ENCODE measurements at places on chromosomes 6 and 20. TPM values are rescaled to one million over a fixed set of nuclear protein-coding genes. Genes with fewer than 3 reads are reported as not detected.
A peak's percentile ranks its signal among the peaks of the same experiment; 100 is the strongest.

DNA sequence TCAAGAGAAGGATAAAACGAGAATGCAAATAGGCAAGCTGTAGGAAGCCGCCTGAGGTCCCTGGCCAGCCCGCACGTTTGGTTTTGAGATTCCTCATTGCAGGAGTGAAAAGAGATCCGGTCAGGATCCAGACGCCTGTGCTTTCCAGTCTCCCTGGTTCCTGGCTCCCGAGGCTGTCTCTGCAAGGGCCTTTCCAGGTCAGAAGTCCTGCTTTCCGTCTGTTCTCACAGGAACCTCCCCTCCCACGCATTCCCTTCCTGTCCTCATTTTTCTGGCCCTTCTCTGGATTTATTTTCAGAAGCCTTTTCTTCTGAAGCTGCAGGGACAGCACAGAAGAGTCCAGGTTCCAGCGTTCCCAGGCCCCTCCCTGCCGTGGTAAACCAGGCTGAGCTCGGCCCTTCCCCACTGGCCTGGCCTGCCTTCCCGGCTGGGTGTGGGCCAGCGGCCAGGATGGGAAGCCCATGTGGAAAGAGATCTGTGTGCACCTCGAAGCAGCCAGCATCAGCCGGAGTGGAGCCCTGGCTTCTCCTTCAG, 54.0 kb downstream of the TMEM242 start:
- DNase-seq, result no peak

RALGAPA2 gene
- 19.6 TPM for total RNA-seq

MAS1 gene
- not detected for total RNA-seq

ZC3H12D gene
- 96.7 TPM for total RNA-seq

- no peak for DNase-seq
These were observed 46.3 kb downstream of the FAM83B start for GRCh38 chr6:54892831-54893230.

- no peak for DNase-seq
These were observed 60.0 kb upstream of the MTRF1L start for GRCh38 chr6:153062516-153062915.

BPIFA1 gene
- total RNA-seq, result not detected

DNA sequence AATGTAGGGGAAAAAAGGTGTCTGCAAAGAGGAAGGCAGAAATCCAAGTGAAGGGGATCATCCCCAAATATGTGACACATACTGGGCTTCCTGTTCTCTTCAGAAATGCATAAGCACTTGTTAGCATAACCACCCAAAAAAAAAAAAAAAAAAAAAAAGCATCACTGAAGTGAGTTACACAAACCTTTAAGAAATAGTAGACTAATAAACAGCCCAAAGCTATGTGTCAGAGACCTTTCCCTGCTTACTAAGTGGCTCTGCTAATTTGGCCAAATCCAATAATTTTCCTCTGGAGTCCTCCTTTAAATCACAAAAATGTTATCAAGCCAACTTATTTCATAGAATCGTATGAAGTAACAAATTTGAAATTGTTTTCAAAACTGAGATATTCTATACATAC, 7.5 kb upstream of the DST start:
- DNase-seq, result no peak

DNA sequence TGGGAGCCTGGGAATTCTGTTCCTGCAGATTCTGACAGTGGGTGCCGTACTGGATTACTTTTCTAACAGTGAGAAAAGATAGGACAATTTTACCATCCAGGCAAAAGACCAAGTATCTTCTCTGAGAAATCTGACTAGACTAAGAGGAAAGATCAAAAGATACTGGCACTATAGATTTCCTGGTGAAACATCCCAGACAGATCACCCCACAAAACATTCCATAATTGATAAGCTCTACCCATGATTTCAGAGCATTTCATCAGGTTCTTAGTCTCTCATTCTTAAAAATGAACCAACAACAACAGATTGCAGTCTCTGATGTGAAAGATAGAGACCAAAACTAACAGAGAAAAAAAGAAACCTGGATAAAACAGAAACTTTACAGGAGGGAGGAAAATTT, 13.6 kb upstream of the UBR2 start:
- DNase-seq, result no peak

LAMA4 gene
- total RNA-seq, result not detected

DNA sequence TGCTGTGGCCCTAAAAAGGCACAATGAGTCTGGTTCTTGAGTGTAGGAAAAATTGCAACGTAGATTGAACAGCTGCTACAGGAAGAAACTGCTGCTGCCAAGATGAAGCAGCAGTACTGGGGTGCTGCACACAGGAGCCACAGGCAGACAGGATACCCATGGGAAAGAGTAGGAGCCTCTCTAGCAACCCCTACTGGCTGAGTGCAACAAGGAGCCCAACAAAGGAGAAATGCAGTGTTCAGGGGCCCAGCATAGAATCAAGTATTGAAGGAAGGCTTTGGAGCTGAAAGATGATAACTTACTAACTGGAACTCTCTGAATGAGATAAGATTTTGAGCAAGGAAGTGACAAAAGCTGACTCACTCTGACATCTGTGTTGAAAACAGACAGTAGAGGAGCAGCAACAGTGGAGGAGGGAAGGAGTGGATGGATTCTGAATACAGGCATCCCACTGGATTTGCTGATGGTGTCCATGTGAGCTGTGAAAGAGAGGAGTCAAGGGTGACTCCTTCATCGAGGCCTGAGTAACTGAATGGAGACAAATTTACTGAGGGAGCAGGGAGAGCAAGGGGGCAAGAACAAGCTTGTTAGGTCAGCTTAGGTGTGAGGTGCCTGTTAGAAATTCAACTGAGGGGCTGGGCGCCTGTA, 534.7 kb upstream of the JARID2 start:
- DNase-seq, result peak; percentile 56

DNA sequence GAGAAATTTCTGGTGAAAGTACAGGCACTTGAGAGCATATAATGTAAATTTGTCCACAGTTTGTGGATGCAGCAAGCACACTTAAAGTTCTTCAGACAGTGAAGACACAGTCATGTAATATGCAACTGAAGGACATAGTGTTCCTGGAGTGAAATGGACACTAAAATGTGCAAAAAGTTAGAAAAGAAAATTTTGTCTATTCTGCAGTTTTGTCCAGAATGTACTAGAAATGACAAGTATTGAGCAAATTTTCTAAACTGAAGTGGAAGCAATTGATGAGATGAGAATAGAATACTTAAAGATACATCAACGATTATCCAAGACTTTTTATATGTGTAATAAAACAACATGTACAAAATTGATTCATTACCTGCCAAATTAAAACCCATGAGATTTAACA, 647.0 kb upstream of the IMPG1 start:
- DNase-seq, result no peak

GRCh38 chr6:152022303-152022702, 214.8 kb downstream of the ESR1 start:
- DNase-seq, result no peak

PTPRT gene
- total RNA-seq, result not detected

GRCh38 chr6:13848522-13849150, 34.3 kb upstream of the MCUR1 start:
- no peak for DNase-seq

DNA sequence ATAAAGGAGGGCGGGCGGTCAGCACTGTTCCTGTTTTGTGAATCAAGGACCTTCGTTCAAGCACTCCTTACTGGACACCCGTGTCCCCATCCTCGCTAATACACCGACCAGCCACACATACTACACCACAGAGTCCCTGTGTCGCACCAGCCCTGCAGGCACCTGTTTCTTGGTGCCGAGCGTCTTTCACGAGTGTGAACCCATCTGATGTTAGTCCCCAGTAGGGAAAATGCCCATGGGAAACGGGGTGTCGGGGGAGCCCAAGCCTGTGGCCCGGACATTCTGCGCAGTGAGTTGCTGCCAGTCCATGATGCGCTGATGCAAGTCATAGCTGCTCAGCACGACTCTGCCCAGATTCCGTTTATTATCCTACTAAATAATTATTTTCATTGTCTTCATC, 74.7 kb downstream of the TTLL2 start:
- no peak for DNase-seq

DNA sequence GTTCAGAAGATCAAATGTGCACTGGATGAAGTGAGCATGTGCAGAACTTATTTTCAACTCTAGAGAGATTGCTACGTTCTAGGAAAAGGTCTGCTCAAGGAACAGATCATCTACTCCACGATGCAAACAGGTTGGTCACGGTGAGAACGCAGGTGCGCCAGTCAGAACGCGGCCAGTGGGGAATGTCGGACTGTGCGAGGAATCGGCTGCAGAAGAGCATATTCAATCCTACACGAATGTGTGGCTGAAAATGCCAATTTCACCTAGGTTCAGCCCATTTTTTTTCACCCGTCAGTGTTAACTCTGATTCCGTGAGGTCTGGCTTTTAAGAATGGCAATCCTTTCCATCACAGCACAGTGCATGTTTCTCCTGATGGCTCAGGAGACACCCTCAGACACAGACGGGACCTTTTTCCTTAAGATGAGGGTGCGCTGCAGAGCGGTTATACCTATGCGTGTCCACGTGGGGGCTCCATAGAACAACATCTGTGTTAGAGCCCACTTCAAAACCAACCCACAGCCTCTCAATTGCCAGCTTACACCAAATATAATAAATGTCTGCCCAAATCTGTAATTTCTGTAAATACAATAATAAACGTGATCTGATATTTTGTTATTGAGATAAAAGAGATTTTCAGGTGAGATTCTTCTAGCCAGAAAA, 250.4 kb downstream of the FOXA2 start:
- peak; percentile 2 for DNase-seq

DNA sequence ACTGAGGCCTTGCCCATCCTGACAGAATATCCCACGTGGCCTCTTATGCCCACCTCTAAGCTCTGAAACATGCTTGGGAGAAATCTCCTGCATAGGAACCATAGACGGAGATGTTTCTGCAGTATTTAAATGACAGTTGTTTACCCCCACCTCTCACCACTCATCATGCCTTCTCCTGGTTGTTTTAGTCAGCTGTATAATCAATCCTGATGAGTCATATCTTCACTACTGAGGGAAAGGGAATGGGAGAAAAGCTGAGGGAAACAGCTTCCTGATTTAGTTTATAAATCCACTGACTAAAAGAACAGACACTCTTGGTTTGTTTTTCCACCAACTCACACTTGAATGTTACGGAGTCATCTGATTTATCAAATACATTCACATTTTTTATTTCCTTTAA, 113.2 kb upstream of the TENT5A start:
- no peak for DNase-seq

TGM3 gene
- not detected for total RNA-seq

- DNase-seq, result no peak
These were observed 235.4 kb downstream of the CDC5L start for GRCh38 chr6:44622956-44623355.

TCF21 gene
- not detected for total RNA-seq

GRCh38 chr6:168534265-168534664, 93.3 kb downstream of the SMOC2 start:
- DNase-seq, result no peak

DNA sequence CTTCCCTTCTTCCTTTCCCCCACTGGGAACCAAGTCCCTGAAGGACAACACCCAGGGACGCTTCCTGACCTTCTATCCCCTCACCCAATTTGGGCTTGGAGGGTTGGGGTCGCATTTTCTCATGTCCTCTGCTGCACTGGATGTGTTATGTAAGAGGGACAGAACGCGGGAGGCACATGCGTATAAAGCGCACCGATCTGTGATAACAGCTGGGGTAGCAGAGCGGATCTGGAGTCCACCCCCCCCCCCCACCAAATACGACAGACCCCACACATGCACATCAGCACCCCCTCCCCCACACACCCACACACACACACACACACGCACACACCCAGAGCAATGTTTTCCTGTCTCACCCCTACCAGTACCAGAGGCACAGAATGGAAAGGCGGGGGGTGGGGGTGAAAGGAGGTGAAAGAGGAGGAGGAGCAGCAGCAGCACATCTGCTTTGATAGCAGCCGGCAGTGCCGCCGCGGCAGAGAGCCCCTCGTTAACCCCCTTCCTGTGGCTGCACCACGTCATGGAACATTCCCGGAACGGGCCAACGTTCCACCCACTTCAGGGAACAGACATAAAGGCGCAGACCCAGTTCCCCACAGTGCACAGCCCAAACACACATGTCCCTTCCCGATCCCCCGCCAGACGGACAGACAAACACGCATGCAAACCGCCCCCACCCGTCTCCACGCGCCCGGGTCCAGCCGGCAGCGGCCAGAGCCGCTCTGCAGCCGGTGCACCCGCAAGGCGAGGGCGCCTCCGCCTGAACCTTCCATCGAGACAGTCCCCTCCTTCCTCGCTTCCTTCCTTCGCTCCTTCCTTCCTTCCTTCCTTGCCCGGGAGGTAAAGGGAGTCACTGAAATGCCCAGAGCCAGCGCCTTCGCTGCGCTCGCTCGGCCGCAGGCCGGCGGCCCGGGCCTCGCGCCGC, 590 bp downstream of the HIVEP2 start:
- peak; percentile 84 for DNase-seq

DNA sequence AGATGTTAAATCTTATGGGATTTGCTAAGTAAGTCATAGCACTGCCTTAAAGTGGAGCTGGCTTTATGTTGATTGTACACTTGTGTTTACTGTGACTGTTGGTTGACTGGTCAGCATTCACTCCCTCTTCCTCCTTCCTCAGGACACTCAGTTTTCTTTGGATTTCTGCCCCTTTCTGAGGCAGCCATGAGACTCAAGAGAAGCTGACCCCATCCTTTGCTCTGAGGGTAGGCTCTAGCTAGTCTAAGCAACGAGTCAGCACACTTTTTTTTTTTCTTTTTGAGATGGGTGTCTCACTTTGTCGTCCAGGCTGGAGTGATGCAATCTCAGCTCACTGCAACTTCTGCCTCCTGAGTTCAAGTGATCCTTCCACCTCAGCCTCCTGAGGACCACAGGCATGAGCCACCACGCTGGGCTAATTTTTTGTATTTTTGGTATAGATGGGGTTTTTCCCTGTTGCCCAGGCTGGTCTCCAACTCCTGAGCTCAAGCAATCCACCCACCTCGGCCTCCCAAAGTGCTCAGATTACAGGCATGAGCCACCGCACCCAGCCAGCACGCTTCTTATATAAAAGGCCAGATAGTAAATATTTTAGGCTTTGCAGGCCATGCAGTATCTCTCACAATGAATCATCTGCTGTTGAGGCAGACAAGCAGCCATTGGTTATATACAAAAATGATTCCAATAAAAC, 191.4 kb downstream of the NFATC2 start:
- no peak for DNase-seq

GRCh38 chr6:101516578-101516977, 123.1 kb downstream of the GRIK2 start:
- no peak for DNase-seq

DNA sequence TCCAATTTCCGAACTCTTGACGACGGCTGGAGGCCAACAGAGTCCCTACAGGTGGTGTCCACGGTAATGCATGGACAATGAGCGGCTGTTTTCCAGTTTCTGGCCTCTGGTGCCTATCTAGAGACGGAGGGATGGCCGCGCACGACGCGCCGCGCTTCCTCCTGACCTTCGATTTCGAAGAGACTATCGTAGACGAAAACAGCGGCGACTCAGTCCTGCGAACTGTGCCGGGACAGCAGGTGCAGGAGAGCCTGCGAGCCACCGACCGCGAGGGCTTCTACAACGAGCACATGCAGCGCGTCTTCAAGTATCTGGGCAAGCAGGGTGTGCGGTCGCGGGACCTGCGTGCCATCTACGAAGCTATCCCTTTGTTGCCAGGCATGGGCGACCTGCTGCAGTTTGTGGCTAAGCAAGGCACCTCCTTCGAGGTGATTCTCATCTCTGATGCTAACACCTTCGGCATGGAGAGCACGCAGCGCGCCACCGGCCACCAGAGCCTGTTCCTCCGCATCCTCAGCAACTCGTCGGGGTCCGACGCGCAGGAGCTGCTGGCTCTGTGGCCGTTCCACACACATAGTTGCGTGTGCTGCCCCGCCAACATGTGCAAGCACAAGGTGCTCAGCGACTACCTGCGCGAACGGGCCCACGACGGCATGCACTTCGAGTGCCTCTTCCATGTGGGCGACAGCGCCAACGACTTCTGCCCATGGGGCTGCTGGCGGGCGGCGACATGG, 169.4 kb downstream of the CDK19 start:
- DNase-seq, result no peak

PLN gene
- total RNA-seq, result not detected
